ENCODE measurements at places on chromosomes 5 and 9.
A peak's percentile ranks its signal among the peaks of the same experiment; 100 is the strongest.

- DNase-seq = no peak
Observed at GRCh38 chr5:56513141-56513540, 280.0 kb upstream of the ANKRD55 start.

- DNase-seq = no peak
Observed at GRCh38 chr5:156753846-156754245, 96.2 kb upstream of the PPP1R2B start.

- DNase-seq = no peak
Observed at GRCh38 chr9:131236761-131237160, 39.5 kb downstream of the FAM78A start.

DNA sequence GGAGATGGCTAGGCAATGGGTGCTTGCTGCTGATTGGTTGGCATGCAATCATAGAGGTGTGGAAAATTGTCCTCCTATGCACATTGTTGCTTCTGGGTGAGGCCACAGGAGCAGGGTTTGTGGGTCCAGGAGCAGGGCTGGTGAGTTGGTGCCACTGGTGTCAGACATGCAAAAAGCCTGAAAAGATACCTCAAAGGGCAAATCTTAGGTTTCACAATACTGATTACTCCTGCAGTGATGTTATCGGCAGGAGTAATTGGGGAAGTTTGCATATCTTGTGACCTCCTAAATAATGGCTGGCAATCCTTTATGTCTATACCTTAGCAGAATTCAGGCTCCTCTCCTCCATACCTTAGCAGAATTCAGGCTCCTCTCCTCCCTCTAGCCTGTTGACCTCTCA lies 25.2 kb downstream of the SLC25A48 start:
- no peak for DNase-seq

GRCh38 chr5:61612431-61612830 lies 280.4 kb downstream of the ZSWIM6 start:
- no peak for DNase-seq

GRCh38 chr5:141734501-141735229 lies 52.6 kb upstream of the ARAP3 start:
- peak; percentile 49 for DNase-seq

All from erythroblast (primary cell).